ENCODE measurements at places on chromosomes 2 and 18. TPM values are rescaled to one million over a fixed set of nuclear protein-coding genes. Genes with fewer than 3 reads are reported as not detected.

The PARD3B gene
- total RNA-seq, result 4.3 TPM

The RAMP1 gene
- 2.2 TPM for total RNA-seq

The HNMT gene
- total RNA-seq, result 2.5 TPM

The CDK5R2 gene
- total RNA-seq, result not detected

The AFTPH gene
- 28.3 TPM for total RNA-seq

The IL18RAP gene
- total RNA-seq, result 0.64 TPM
